C1 segment of cervical spinal cord (tissue), 14 donors: ENCODE measurements at places on chromosomes 16 and 17.

DNA sequence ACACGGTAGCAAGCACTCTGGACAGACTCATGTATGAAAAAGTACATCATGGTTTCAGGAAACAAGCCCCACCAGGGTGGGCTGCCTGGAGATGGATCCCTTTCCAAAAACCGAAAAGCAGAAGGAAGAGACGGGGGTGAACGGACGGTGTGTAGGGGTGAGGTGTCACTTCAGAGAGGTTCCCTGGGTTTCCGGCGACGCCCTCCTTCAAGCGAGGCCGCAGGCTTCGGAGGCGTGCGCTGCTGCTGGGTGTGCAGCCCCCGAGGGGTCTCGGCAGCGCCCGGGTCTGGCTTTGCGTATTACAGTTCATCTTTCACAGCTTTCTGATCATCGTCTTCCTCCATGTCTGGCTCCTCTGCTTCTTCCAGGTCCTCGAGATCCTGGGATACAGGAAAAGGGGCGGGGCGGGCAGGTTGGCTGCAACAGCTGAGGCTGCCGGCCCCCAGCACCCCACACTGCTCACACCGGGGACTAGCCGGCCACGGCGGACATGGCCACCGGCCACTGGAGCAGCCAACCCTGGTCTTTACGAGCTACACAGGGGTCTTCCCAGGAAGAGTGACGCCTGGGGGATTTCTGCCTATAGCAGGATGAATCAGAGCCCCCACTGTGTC lies 9.0 kb upstream of the PPP1R27 start:
- DNase-seq: no peak

- DNase-seq: no peak
Observed at GRCh38 chr16:54772400-54772799, 158.3 kb upstream of the IRX5 start.

- DNase-seq: no peak
Observed at GRCh38 chr17:6461246-6461645, 17.0 kb downstream of the PIMREG start.

DNA sequence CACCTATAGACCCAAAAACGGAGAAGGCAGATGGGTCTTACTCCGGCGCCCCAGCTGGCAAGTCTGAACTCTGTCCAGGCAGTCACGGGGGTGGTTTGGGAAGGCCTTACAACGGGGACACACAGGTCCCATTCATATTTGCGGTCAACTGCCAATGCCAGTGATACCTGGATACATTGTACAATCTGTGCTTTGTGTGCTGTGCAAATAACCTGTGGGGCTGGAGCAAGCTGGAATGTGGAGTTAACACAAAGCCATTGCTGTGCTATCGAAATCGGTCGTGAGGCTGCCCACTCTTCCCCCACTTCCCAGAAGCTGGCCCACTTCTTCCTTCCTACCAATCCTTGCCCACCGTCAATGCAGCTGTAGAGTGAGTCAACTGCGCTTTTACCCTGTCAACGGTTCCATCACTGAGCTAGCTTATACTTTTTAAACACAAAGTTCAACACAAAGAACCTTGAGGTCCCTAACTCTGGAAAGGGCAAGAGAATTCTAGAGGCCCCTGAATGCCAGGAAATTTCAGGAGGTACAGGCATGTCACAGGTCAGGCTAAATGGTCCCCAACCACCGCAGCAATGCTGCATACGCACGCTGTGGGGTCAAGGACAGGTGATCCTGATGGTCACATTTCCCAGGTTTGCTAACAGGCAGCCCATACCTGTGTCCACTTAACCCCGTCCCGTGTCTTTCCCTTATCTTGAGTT lies 122.8 kb downstream of the ZFHX3 start:
- DNase-seq: no peak

- DNase-seq: no peak
Observed at GRCh38 chr16:729768-730665, 3.1 kb downstream of the HAGHL start.

- no peak for DNase-seq
Observed at GRCh38 chr17:3740611-3741073, 16.9 kb downstream of the HASPIN start.

GRCh38 chr16:47142486-47142820 lies 1.3 kb downstream of the NETO2 start:
- DNase-seq: no peak

DNA sequence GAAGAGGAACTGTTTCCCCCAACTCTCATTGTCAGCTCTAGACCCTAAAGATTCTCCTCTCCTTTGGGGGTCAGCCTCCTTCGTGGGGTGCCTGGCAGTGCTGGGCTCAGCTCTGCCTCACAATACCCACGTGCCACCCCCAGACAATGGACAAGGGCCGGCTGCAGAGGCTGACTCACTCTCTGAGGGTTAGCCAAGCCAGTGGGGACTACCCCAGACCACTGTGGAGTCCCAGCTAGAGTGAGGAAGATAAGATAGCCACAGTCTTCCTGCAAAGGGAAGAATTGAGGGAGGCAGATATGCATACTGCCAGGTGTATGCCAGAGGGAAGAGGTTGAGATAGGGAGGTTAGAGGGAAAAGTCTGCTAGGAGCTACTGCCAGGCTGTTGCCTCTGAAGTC lies 13.5 kb upstream of the MTMR4 start:
- peak; percentile 81 for DNase-seq

DNA sequence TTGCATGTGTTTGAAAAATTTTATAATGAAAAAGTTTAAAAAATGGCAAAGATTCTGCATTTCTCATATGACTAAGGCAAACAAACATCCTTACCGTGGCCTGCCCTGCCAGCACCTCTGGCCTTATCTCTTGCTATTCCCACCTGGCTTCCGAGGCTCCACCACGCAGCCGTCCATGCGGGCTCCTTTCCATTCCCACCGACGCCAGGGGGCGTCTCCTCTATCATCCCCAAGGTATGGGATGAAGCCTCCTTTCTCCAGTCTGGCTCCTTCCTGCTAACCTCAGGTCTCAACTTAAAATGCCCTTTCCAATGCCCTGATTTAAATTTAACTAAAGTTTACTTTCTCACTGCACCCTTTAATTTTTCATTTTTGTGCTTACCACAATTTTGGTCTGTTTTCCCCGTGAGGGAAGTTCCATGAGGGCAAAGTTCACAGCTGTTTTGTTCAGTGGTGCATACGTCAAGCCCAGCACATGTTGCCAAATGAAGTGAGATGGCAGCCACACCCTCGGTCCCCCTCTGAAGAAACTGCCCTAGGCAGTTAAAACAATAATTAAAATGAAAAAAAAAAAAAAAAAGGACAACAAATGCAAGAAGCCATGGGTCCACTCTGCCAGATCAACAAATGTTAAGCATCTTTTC lies 13.3 kb upstream of the SDK2 start:
- no peak for DNase-seq

DNA sequence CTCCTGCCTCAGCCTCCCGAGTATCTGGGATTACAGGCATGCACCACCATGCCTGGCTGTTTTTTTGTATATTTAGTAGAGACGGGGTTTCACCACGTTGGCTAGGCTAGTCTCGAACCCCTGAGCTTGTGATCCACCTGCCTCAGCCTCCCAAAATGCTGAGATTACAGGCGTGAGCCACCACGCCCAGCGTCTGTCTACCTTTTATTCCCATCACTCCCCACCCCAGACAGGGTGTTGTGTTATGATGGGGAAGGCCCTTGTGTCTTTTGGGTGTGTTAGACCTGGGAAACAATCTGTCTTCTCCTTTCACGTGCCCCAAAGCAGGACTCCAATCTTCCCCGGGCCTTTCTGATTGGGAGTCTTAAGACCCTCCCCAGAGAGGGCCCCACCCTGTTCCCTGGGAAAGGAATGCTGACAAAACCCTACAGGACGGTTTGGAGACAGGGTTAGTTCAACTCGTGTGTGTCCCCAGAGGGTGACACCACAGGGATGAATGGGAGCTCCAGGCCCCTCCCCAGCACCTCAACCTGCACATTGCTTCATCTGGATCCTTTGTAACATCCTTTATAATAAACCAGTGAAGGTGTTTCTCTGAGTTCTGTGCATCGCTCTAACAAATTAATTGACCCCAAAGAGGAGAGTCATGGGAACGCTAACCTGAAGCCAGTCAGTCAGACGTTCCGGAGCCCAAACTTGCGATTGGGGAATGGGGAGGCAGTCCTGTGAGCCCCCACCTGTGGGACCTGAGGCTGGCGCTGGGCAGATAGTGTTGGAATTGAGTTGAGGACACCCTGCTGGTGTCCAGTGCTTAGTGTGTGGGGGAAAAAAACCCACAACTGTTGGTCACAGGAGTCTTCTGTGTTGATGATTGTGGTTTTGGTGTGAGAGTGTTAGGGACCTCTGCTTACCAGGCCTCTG lies 3.2 kb upstream of the ELOB start:
- DNase-seq: no peak

GRCh38 chr17:66401364-66401763 lies 99.0 kb downstream of the PRKCA start:
- DNase-seq: no peak

- DNase-seq: no peak
Observed at GRCh38 chr17:28333083-28333746, 2.1 kb downstream of the IFT20 start.

- peak; percentile 51 for DNase-seq
Observed at GRCh38 chr17:3795390-3796102, 5.4 kb downstream of the ITGAE start.

- no peak for DNase-seq
Observed at GRCh38 chr17:34883106-34884000, 77.9 kb downstream of the CCT6B start.

DNA sequence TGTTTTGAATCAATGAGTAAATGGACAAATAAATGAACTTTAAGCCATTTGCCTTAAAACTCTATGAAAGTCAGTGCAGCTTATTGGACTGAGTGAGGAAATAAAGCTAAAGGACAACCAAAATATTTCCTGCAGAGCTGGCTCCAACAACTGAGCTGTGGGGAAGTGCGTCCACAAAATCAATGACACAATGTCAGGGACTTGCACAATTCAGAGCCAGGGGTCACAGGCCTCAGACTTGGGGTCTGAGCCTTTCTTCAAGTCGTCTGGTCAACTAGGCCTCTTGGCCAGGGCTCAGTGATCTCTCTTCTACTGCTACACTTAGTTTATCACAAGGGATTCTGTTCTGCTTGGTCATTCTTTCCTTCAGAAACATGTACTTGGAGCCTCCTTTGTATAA lies 26.2 kb upstream of the RHBDL3 start:
- no peak for DNase-seq

GRCh38 chr17:78875363-78876093 lies 27.5 kb downstream of the CEP295NL start:
- DNase-seq: peak; percentile 66

DNA sequence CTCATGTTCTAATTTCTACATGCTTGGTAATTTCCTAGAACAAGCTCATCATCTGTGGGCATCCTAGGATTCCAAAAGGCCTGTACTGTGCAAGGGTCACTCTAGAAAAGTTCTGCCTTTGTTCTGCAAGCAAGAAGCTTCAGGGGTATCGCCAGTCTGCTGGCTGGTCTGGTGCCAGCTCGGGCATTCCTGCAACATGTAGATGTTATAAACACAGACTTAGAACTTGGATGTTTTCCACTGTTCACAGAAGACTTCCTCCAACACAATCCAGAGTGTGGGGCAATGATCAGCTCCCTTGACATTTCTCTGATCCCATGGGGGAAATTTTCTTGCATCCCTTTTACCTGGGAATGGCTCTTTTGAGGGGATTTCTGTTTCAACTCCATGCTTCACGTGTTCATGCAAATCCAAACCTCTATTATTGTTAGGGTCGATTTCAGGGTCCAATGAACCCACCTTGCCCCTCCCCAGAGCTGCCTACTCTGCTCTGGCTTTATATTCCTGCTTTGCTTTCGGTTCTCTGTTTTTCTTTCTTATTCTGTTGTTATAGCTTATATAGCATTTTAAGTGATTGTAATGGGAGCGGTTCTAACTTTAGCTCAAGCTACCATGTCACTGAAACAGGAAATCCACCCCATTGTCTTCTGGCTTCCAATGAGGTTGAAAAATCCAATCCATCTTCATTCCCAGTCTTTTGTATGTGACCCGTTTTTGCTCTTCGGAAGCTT lies 25.3 kb downstream of the UBE2O start:
- no peak for DNase-seq

DNA sequence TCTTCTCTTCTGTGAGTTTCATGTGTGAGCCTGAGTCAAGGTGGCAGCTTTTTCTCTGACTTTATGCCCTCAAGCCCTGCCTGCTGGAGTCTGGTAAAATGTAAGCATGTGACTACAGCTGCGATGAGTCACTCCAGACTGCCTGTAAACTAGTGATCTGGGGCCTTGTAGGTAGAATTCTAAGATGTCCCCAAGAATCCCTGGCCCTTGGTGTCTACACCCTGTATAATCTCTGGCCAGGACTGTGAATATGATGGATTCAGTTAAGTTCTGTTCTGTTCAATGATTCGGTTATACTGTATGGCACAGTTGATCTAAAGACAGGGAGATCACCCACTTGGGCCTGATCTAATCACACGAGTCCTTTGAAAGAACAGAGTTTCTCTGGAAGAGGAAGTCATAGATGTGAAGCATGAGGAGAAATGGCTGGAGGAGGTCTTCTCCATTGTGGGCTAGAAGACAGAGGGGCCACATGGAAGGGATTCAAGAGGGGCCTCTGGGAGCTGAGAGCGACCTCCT lies 29.8 kb downstream of the PRSS54 start:
- DNase-seq: no peak
